AG10803 (cell line): ENCODE measurements at places on chromosomes 16 and 17.

- no peak for DNase-seq
Measured at GRCh38 chr16:9566099-9566498, 474.7 kb downstream of the HAPSTR1 start.

DNA sequence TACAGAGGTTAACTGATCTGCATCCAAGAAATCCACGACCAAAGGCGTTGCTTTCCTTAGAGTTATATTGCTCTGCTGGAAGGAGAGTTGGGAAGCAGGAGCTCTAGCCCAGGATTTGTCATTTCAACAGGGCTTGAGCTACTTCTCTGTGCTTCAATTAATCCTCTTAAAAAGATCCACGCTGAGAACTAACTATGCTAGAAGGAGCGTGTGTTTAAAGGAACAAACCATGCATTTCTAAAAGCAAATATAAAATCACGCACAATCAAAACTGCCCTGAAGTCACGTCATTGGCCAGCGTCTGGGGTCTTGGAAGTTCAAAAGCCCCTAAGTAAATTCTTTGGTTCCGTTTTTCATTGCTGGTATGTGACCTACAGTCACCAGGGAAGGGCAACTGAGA is 1.1 kb downstream of the ARL6IP1 start:
- DNase-seq: no peak

DNA sequence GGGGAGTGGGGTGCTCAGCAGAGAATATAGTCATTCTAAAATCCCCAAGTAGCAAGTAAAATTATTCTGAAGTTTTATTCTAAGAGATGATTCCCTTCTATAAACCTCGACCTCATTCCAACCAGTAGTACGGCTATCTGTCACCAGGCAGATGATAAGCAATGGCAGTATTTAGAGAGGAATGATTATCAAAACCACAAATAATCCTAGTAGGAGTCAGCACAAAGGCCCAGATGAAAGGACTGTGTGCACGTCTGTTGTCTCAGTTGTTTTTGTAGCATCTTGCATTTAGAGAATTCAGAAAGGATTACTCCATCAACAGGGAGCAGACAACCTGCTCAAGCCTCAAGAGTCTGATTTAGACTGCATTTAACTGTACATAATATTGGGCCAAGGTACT is 21.2 kb downstream of the EZH1 start:
- no peak for DNase-seq

DNA sequence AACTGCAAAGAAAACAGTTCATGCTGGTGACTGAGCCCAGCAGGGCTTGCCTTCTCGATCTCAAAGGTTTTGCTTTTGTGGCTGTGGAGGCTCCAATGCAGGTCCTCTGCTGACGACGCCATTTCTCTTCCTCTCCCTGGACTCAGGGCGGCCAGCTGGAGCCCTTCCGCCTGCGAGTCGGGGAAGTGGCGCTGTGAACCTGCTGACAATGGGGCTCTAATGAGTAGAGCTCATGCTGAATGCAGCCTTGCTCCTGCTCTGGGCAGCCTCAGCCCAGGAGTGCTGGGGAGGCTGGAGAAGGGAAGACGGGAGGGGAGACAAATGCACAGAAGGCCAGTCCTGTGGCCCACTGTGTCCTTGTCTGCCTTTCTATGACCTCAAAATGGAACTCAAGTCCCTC is 43.8 kb downstream of the VAC14 start:
- no peak for DNase-seq

GRCh38 chr16:88281858-88282563 is 100.7 kb upstream of the ZNF469 start:
- DNase-seq: no peak

DNA sequence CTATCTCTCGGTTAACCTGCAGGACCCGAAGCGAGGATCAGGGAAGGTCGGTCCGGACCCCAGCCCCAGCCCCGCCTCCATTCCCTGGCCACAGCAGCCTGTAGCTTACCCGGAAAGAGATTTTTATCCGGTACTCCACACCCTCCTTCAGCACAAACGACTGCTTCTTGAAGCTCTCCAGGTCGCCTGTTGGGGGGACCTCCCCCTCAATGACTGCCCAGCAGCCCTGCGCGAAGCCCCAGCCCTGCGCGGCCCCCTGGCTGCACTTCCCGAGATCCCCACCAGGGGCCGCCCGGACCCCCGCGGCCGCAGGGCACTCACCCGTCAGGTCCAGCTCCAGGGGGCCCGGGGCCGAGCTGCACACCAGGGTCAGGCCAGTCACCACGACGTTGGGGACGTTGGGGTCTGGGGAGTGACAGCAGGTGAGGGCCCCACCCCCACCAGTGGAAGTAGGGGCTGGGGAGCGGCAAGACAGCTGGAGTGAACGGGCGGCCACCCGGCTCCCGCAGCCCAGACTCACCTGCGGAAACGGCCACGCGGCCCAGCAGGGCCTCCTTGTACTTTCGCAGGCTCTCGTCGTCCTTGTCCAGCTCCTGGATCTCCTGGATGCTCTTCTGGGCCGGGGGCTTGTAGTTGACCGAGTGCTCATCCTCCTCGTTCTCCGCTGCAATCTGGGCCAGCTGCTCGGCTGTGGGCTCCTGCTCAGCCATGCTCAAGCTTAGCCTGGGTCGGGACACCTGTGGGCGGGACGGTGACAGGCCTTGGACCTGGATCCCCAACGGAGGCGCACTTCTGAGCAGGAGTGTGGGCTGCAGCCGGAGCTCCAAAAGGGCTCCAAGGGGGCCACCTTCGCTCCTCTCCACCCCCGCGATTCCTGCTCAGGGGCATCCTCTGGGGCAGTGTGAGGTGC is 1.7 kb downstream of the ARHGDIA start:
- DNase-seq: peak; percentile 31
